ENCODE measurements at places on chromosomes 3 and 15.

DNA sequence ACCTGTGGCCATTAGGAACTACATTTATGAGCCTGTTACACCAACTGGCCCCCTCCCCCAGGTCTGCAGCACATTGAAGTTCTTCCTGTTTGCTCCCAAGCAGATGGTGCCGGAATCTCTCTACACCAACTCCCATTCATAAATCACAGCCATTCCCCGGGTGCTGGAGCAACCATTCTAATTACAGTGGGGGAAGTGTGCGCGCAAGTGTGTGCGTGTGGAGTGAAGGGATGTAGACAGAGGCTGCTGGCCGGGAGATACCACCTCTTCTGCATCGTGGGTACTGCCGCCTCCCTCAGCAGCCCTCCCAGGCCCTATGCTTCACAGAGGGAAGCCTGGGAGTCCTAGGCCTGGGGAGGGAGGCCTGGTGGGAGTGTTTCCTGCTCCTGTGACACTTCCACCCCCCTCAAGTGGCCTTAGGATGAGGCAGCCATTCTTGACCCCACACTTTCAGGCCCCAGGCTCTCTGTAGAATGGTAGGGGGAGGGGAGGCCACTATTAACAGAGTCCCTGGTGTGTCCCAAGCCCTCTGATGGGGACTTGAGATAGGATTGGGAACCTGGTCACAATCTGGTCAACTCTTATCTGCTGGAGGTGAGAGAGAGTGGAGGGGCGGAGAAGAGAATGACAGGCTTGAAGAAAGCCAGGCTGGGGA, 69.1 kb downstream of the MAGEF1 start:
- no peak for DNase-seq

- no peak for DNase-seq
Measured at GRCh38 chr3:155412904-155413303, 119.4 kb upstream of the STRIT1 start.

DNA sequence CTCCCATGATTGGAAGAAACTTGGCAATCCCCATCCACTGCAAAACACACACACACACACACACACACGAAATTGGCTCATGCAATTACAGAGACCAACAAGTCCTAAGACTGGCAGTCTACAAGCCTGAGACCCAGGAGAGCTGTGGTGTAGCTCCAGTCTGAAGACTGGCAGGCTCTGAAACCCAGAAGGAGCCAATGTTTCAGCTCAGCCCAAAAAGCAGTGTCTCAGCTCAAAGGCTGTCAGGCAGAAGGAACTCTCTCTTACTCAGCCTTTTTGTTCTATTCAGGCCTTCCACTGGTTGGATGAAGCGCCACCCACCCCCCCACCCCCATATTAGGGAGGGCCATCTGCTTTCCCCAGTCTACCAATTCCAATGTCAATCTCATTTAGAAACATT, 32.1 kb downstream of the MESD start:
- DNase-seq, result no peak

GRCh38 chr3:73600293-73600938, 24.3 kb downstream of the PDZRN3 start:
- no peak for DNase-seq

DNA sequence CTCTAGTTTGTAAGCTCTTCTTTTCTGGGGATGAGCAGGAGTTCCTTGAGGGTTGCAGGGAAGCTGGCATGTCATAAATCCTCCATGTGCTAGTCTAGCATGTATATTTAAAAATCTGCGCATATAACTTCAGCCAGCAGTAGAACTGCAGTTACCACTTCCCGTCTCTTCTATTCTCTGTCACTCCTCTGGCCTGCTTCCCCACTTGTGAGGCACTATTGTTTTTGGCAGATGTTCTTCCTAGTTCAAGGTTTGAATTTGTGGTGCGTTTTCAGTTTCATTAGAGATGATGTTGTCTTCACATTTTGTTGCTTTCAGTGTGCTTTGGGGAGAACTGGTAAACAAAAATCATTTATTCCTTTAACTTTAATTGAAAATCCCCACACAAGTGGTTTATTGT, 169.1 kb upstream of the ZPLD1 start:
- DNase-seq, result no peak

DNA sequence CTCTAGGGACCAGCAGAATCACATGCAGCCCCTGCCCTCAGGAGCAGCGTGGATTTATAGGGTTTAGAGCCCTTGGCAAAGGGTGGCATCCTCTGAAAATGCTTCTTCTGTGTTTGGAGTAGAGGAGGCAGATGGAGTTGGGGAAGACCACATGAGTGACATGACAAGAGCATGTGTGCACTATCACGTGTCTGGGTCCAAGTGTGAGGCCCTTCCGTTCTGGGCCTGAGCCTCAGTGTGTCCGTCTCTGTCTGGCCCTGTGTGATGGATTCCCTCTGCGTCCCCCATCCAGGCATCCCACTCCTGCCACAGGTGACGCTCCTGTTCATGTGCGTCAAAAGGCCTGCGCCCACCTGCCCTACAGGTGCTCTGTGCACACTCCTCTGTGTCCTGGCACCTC, 30.1 kb downstream of the FGD5 start:
- no peak for DNase-seq

Measured in endothelial cell (in vitro differentiated cells).